ENCODE measurements at places on chromosomes 12 and 14.

DNA sequence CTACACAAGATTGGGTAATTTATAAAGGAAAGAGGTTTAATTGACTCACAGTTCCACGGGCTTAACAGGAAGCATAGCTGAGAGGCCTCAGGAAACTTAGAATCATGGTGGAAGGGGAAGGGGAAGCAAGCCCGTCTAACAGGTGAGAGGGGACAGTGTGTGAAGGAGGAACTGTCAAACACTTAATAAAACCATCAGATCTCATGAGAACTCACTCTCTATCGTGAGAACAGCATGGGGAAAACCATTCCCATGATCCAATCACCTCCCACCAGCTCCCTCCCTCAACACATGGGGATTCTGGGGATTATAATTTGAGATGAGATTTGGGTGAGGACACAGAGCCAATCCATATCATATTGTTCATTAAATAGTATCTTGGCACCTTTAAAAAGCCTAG, 56.1 kb downstream of the EPS8 start:
- DNase-seq = no peak

DNA sequence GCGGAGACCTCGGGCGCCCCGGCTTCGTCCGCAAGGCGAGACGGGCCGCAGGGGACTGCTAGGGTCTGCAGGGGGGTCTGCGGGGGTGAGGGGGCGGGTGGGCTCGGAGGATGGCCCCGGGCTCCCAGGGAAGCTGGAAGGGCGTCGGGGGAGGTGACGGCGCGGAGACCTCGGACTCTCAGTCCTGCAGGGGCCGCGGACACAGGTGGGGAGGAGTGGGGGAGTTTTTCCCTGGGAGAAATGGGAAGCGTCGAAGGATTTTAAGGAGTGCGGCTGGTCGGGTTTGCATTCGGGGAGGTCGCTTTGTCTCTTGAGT, 25.9 kb downstream of the ZBTB42 start:
- no peak for DNase-seq

GRCh38 chr12:68462803-68463202, 130.6 kb upstream of the MDM1 start:
- no peak for DNase-seq

DNA sequence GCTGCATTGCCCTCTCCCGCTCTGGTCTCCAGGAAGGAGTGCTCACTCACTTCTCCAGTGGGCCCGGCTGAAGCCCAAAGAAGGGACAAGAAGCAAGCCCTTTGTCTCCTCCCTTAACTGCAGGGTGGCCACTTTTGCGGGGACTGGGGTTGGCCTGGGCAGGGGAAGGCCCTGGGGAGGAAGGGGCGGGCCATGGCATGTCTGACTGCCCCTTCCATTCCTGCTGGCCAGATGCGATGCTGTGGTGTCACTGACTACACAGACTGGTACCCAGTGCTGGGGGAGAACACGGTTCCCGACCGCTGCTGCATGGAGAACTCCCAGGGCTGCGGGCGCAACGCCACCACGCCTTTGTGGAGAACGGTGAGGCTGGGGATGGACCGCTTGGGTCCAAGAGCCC, 203.8 kb downstream of the TSPAN9 start:
- no peak for DNase-seq

GRCh38 chr14:84003346-84003745, 1526.6 kb upstream of the FLRT2 start:
- DNase-seq = no peak

GRCh38 chr14:71050227-71050823, 143.1 kb downstream of the PCNX1 start:
- peak; percentile 3 for DNase-seq

DNA sequence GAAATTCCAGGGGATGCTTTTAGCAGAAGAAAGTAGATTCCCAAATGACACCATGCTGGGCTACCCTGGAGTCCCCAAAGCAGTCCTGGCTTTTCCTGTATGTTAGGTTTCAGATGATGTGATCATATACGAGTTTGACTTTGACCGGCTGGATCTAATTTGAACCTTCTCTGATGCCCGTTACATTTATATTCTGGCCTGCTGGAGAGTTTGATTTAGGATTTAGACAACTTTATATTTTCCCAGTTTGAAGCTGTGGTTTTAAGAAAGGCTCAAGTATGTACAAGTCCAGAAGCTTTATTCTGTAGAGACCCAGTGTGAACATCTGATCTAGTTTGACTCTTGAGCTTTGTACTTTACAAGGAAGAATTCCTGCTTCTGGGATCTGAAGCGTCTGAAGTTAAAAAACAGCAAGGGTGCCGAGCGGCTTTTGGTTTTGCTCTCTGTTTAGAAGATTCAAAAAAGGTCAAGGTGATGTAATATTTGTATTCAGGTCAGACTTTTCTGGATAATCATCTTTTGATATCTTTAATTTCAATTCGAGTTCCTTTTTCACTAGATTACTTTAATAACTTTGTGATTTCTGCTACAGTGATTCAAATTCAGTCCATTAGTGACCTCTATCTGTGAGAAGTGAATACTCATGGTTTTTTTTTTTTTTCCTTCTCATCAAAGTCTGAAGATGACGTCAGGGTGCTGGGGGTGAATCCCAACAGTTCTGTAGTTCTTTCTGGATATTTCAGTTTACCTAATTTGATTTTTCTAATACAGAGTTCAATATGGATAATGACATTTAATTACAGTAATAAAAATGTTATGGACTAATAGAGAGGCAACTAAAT, 6.3 kb downstream of the FLRT2 start:
- no peak for DNase-seq

GRCh38 chr14:106811162-106811561, 1284.8 kb downstream of the TMEM121 start:
- no peak for DNase-seq

DNA sequence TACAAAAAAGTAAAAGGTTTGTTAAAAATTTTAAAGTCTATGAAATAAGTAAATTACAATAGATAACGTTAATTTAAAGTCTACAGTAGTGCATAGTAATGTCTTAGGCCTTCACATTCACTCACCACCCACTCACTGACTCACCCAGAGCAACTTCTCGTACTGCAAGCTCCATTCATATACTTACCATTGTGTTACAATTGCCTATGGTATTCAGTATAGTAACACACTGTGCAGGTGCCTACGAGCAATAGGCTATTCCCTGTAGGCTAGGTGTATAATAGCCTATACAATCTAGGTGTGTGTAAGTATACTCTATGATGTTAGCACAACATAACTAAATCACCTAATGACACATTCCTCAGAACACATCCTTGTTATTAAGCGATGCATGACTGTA, 435.3 kb upstream of the TMTC1 start:
- no peak for DNase-seq

- DNase-seq = no peak
These were observed 544.7 kb downstream of the ETNK1 start for GRCh38 chr12:23169696-23170013.

DNA sequence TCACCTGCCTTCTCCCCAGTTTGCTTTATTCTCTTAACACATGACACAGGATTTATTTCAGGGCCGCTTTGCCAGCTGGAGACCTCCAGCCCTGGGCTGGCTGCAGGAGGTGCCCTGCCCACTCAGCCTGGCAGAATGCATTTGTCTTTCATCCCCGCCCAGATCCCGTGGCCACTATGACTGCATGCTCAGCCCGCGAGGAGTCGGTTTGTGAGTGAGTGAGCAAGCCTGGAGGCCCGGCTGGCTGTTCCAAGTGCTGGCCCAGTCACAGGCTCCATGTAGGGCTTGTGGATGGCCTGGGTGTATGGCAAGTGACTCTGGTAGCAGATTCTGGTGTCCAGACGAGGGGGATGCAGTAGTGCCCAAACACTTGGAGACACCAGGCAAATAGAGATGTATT, 2.1 kb downstream of the TDP1 start:
- DNase-seq = no peak

- DNase-seq = no peak
These were observed 18.8 kb downstream of the TTC7B start for GRCh38 chr14:90797451-90797850.

- DNase-seq = no peak
These were observed 84.2 kb downstream of the EFCAB11 start for GRCh38 chr14:89870316-89870715.

GRCh38 chr12:54932691-54933090, 51.9 kb downstream of the TESPA1 start:
- DNase-seq = no peak

GRCh38 chr12:95851606-95852005, 7.1 kb upstream of the SNRPF start:
- no peak for DNase-seq

DNA sequence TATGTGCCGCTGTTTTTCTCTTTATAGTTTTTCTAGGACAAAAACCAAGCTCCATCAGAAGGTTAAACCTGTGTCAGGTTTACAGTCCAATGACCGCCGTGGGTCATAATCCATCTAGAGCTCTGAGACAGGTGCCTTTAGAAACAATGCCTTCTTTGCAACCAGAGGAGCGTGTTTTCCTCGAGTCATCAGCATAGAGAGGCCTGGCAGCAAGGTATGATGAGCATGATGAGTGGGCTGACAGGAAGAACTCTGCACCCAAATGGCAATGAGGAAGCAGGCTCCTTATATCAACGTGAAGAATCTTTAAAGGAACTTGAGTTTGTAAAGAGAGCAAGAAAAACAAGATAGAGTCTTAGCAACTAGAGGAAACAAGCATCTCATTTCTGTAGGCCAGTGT, 60.5 kb upstream of the NUDT4 start:
- DNase-seq = no peak

DNA sequence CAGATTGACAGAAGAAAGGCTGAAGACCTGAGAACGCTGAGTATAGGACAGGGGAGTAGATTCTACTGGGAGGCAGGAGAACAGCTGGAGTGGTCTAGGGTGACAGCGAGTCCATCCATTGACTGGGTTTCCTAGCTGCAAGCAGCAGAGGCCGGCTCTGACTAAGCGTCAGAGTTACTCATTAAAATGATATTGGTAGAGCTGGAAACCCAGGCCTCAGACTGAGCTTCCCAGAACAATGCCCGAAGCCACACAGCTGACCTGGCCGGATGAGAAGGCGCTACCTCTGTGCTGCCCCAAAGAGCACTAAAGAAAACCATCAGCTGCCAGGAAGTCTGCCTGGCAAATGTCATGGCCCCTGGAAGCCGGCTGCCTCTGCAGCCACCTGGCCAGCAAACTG, 78.5 kb upstream of the FZD10 start:
- DNase-seq = no peak

DNA sequence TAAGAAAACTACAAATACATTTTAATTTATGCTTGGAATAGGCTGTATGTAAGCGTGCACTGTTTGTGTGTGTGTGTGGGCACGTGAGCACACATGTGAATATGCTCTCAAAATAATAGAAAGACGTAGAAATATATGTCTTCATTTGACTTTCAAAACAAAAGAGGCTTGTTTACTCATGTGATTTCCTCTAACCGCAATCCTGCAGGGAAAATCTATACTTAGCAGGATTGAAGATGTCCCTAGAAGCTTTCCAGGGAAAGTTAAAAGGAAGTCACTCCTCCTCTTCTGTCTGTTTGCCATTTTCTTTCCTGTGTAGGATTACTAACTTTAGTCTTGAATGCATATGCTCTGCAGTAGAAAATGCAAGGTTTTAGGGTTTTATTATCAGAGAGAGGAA, 404.7 kb downstream of the MDGA2 start:
- no peak for DNase-seq

- DNase-seq = no peak
These were observed 19.9 kb downstream of the SLC35F4 start for GRCh38 chr14:57845802-57846531.

DNA sequence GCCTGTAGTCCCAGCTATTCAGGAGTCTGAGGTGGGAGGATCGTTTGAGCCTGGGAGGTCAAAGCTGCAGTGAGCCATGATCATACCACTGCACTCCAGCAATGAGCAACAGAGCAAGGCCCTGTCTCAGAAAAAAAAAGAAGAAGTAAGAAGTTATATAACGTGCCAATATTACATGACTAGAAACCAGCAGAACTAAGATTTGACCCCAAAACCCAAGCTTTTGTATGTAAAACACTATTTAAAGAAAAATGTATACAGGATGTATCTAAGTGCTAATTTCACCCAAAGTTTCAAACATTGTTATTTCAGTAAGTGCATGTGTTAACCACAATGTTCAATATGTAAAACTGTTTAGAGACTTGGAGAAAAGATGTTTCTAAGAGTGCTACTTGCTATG, 94.7 kb downstream of the SLC5A8 start:
- no peak for DNase-seq

DNA sequence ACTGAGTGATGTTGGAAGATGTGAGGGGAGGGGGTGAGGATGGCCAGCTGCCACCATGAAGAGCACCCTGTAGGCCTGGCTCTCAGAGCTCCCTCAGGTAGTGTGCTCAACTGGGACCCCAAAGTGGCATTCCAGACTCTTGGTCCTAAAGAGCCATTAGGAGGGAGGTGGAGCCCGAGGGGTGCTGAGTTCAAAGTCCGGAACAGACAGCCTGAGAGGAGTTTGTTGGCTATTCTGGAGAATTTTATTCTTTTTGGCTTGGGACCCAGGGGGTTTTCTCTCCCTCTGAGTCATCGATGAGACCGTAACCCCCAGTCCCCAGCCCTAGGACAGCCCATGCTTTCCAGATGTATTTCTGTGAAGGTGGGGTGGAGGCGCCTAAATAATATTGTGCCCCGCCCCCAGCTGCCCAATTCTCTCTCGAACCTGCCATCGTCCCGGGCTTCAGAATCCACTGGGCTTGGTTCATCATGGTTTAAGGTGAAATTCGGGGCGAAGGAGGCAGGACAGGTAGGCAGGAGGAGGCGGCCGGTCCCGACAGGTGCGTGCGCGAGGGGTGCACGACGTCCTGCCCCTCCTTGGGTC, 690 bp upstream of the RBP5 start:
- no peak for DNase-seq

GRCh38 chr12:25249931-25250738, 594 bp downstream of the KRAS start:
- DNase-seq = no peak

GRCh38 chr14:85688006-85688405, 158.1 kb downstream of the FLRT2 start:
- no peak for DNase-seq

- no peak for DNase-seq
These were observed 34.1 kb downstream of the ANO2 start for GRCh38 chr12:5910790-5911548.

- DNase-seq = no peak
These were observed 94.9 kb downstream of the TXNDC16 start for GRCh38 chr14:52457411-52457810.

DNA sequence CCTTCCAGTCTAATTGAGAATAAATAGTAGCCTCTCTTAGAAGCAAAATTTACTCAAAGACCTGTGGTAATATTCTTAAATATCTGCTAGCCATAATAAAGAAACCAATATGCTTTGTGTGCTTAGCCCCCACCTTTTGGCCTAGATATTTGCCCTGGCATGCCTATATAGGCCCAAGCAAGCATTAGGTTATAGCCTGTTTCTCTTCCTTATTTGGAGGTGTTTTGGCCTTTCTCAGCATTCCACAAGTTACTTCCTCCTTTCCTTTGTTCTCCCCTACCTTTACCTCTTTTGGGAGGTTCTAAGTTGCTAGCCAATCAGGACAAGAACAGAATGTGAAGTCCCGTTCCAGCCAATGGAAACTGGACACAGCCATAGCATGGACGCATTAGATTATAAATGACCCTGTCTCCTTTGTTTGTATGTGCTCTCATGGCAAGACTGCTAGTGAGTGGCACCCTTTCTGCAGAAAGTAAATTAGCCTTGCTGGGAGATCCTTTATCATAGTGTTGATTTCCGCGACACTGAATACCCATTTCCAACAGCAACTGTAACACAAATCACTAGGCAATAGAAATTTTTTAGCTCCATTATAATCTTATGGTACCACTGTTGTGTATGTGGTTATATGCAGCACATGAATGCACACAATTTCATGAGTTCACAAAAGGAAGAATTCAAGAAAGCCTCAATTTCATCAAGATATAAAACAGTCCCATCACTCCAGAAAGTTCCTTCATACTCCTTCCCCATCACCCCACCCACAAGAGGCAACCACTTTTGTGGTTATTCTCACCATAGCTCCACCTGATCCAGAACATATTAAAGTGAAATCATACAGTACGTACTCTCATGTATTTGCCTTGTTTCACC, 37.6 kb downstream of the CEP83 start:
- no peak for DNase-seq

Data from NCI-H446 (cell line).